ENCODE measurements at places on chromosomes 16 and 17. TPM values are rescaled to one million over a fixed set of nuclear protein-coding genes. Genes with fewer than 3 reads are reported as not detected.
A peak's percentile ranks its signal among the peaks of the same experiment; 100 is the strongest.

- no peak for DNase-seq
Measured at GRCh38 chr17:70086516-70086915, 11.5 kb downstream of the KCNJ16 start.

- DNase-seq, result peak; percentile 62
Measured at GRCh38 chr17:751269-752001, 629 bp downstream of the GEMIN4 start.

- DNase-seq, result no peak
Measured at GRCh38 chr16:53087101-53087500, 32.3 kb downstream of the CHD9 start.

DNA sequence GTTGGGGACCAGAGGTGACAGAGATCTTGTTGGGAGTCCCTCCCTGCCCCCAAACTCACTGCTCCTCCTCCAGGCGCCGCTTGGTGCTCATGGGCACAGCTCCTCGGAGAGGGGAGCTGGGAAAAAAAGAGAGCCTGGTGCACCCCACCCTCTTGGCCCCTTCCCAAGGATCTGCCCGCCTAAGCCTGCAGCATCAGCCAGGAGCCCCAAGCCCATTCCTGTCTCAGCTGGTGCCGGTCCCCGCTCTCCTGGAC lies 400 bp downstream of the HCFC1R1 start:
- no peak for DNase-seq

The SRSF2 gene
- 242 TPM for total RNA-seq

The RSPRY1 gene
- 38.6 TPM for total RNA-seq

The IGFALS gene
- not detected for total RNA-seq
